Hepatocyte (in vitro differentiated cells): ENCODE measurements at places on chromosomes 2 and 18. TPM values are rescaled to one million over a fixed set of nuclear protein-coding genes. Genes with fewer than 3 reads are reported as not detected.
A peak's percentile ranks its signal among the peaks of the same experiment; 100 is the strongest.

COA5 gene
- total RNA-seq: 50.7 and 58.4 TPM in 2 replicates

TRIM54 gene
- total RNA-seq: not detected in 2 replicates

HOXD12 gene
- total RNA-seq: 17.9 and 29.0 TPM in 2 replicates

UGT1A4 gene
- total RNA-seq: not detected in 2 replicates

PARD6G gene
- 11.7 and 11.8 TPM in 2 replicates for total RNA-seq

FEV gene
- total RNA-seq: 0.70 TPM in 1 of 2 replicates, not detected in the other

C1QL2 gene
- 3.7 and 4.9 TPM in 2 replicates for total RNA-seq

TPO gene
- not detected in 2 replicates for total RNA-seq

NT5C1B gene
- not detected in 2 replicates for total RNA-seq

PROC gene
- total RNA-seq: 42.6 and 62.3 TPM in 2 replicates

TRIB2 gene
- 27.2 and 28.0 TPM in 2 replicates for total RNA-seq

PRR30 gene
- not detected in 2 replicates for total RNA-seq

- peak; percentile 68 for DNase-seq
These were observed 56.9 kb upstream of the CCDC141 start for GRCh38 chr2:179106676-179107428.

DNA sequence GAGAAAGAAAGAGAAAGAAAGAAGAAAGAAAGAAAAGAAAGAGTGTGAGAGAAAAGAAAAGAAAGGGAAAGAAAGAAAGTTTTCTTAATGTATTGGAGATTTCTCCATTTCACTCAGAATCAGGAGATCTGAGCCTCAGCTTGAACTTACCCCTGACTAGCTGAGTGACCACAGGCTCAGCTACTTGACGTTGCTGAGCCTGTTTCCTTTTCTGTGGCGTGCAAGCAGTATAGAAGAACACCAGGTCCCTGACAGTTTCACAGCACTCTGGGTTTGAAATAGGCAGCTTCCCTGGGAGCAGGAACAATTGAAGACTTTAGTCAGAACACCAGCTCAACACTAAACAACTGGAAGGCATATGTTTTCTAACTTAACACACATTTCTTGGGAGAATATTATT lies 44.7 kb downstream of the MARCO start:
- DNase-seq: no peak

- DNase-seq: no peak
These were observed 41.3 kb downstream of the BCL2L11 start for GRCh38 chr2:111161971-111162370.

GRCh38 chr2:134443814-134444480 lies 190.1 kb downstream of the MGAT5 start:
- no peak for DNase-seq

DNA sequence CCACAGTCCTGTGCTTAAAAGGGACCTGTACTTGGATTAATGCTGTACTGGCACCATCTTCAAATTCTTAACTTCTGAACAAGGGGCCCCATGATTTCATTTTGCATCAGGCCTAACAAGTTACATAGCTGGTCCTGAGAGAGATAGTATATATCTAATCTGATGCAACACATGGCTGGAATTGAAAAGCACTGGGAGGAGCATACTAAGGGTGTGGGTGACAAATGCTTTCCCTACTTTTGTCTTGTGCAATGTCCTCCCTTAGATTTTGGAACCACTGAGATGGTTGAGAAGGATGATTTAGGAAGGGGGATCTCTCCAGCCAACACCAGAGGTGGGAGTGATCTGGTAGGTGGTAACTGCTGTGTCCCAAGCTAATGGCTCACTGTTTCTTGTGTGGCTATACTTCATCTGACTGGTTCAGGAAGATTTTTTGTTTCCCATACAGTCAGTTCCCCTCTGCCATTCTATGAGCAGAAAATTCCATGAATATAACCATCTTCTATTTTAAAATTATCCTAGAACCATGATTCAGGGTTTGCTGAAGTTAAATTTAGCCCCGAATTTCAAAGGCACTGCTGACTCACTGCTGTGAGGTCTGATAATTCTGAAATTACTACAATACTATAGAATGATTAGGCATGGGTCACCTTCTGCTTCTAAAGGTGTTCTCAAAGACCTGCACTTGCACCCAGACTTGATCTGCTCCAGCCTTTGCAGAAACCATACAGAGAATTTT lies 108.3 kb upstream of the NCKAP5 start:
- DNase-seq: no peak

GRCh38 chr2:229445019-229445418 lies 173.9 kb upstream of the PID1 start:
- DNase-seq: peak; percentile 81

- DNase-seq: no peak
These were observed 60.4 kb downstream of the SH3YL1 start for GRCh38 chr2:203401-203800.

- no peak for DNase-seq
These were observed 457.2 kb upstream of the MEX3C start for GRCh38 chr18:51654488-51655326.

DNA sequence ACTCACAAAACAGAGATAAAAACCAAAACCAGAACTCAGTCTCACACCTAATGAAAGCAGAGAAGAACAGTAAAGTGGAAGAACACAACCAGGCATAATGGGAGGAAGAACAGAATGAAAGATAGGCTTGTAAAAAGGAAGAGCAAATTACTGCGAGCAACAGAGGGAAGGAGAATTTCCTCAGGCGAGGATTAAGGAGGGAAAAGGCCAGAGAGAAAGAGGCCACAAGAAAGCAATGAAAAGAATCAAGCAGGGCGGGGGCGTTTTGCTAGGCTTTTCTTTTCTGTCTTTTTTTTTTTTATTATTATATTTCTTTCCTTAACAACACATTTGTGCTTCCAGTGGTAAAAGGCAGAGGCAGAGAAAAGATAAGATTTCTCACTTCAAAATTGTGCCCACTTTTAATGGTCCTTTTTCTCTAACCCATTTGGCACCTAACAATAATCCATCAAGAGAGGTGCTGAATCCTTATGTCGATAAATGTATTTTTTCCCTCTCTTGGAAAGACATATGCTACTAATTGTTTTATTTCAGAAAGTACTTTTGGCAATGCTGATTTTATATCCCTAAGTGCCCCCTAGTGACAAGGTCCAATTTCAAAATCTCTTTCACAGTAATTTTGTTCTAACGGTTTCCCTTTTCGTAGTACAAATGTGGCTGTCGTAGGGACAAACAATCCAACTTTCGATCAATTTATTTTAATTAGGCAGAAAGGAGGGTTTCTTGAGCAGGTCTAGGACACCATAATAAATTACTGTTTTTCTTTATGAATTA lies 138.7 kb upstream of the AQP4 start:
- no peak for DNase-seq

GRCh38 chr2:23622466-23622865 lies 237.5 kb downstream of the KLHL29 start:
- DNase-seq: no peak

DNA sequence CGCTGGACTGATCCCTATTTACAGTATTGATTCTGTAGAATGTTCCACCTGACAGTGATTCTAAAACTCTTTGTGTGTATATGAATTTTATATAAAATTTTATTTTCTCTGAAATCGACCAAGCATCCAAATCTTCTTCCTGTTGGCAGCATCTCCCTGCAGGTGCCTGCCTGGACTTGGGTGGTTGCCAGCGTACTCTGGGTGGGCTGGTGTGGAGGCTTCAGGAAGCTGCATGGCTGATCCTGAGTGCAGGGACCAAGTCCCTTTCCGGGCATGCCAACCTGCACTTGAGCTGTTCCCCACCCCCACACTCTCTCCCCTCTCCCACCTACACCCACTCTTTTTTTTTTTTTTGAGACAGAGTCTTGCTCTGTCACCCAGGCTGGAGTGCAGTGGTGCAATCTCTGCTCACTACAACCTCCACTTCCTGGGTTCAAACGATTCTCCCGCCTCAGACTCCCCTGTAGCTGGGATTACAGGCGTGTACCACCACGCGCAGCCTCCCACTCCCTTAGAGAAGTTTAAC lies 53.2 kb upstream of the ALKAL2 start:
- DNase-seq: no peak

GRCh38 chr2:143347271-143347695 lies 218.1 kb downstream of the ARHGAP15 start:
- DNase-seq: no peak

DNA sequence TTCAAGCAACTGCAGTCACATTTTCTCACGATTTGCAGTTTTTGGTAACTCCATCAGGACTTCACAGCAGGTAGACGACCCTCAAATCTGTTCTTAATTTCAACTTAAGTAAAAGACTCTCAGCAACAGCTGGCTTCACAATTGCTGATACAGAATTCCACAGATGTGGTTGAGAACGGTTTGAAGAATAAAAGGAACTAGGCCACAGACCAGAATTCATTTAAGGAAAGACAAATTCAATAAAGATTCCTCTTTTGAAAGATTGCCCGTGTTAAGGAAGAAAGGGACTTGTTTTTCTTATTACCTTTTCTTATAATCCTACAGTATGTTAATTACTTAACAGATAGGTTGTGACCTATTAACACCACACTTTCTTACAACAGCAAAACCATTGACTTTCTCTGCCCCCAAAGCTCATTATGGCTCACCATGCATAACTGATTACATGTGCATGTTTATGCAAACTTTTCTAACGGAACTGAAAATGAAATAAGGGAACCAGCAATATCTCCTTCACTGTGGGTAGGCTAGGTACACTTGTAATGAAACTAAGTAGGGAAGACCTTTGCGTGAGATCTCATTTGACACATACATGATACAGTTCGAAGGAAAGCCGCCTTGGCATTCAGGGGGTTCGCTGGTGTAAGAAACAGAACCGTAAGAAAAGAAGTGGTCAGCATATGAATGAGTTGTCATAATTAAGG lies 4.7 kb upstream of the ZNF516 start:
- no peak for DNase-seq

DNA sequence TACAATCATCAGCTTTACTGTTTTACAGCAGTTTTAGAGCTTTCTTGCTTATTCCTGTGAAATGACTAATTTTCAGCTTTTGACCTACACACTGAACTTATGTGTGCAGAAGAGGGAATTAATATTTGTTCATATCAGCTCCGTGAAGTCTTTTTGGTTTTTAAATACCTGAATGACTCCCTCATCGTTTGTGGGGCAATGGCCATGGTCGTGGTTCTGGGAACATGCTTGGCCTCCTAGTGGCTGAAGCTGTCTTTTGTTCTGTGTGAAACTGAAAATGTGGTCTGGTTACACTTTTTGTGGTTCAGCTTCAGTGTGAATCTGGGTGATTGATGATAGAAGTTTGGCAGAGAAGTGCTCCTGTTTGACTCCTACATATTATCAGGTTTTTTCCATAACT lies 408.1 kb downstream of the THSD7B start:
- peak; percentile 28 for DNase-seq

GRCh38 chr18:57837917-57838548 lies 34.9 kb upstream of the ATP8B1 start:
- no peak for DNase-seq

DNA sequence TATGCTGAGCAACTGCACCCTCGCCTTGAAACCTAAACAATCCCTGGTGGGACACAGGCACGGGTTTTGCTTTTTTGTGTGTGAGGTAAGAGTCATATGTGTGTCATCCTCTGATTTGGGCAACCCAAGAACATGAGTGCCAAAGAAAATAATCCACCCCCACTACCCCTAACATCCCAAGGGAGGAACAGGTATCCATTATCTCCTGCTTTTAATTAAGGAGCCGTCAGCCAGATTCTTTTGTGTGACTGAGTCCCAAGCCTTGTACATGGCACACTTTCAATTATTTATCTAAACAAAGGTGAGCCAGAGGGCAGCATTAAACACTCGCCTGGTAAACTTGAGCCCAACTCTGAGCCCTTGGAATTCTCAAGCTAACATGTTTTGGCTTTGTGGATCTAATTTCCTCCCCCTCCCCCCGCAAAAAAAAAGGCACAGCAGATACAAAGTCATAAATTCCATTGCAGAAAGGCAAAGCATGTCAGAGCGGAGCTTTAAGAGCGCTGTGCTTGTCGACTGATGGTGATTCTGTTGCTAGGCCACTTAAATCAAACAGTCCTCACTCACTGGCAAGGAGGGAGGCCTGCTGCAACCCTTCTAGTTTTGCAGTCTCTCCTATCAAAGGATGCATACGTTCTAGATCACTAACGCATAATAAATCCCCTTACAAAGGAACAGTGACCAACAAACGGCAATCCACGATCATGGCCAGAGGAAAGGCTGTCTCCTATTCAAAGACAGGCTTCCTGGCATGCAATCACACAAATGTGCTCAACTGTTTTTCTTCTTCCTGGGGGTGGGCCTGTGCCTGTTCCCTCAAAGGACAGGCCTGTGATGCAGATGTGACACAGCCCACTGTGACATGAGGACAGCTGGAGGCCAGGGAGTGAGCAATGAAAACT lies 143.5 kb upstream of the LMAN1 start:
- peak; percentile 81 for DNase-seq

- no peak for DNase-seq
These were observed 18.0 kb downstream of the SLC9A2 start for GRCh38 chr2:102637358-102637757.

DNA sequence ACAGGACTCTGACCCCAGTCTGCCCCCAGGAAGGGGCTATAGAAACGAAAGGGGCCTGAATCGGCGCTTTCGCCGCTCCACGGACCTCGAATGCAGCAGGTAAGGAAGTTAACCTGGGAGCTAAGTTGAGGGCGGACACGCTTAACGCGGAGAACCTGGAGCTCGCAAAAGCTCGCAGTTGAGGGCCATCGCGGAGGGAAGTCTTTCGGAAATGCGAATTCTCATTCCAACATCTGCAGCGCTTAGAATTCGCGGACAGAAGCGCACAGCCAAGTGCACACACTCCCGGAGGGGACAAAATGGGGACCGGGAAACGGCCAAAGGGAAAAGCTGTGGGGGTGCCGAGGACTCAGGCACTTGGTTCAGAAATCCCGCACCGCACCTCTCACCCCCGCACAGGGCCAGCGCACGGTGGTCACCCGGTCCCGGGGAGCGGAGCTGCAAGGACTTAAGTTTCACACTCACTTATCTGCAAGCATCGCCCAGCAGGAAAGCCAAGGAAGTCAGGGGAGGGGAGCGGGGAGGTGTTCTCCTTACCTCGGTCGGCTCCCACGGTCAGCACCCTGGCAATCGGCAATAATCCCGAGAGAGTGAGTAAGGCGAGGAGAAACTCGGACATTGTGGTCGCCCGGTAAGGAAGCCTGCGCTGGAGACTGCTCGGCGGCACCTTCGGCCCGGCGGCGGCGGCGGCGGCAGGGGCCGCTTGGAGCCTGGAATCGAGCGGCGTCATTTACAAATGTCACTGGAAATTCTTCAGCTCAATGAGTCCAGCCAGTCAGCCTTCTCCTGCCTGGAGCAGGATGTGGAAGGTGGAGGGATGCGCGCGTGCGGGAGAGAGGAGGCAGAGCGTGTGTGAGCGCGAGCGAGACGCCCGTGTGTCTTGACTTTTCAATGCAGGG lies 456 bp downstream of the LRP1B start:
- DNase-seq: peak; percentile 82

DNA sequence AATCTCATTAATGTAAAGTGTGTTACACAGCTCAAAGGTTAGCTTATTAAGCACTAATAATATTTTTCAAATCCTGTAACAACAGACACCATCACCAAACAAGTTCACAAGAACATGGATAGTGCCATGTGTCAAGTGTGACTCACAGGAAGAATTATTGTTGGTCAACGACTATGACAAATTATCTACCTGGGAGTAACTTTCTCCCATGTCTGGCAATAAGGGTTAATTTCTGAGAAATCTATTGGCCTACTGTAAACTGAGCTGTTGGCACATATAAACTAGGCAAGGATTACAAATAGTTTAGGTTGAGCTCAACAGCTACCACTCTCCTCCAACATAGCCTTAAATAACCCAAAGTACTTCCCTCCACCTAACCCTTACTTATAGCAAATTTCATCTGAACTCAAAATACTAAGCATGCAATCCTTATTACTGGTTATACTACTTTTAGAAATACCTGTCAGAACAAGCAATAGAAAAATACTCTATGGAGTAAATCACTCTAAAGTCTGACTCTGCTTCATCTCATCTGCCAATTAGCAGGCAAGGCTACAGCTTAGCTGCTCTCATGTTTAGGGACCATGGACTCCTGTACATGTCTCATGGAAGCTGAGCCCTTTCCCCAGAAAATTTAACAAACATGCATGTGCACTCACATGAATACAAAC lies 223.0 kb downstream of the NBAS start:
- no peak for DNase-seq
